ENCODE measurements at places on chromosomes 6 and 20.

DNA sequence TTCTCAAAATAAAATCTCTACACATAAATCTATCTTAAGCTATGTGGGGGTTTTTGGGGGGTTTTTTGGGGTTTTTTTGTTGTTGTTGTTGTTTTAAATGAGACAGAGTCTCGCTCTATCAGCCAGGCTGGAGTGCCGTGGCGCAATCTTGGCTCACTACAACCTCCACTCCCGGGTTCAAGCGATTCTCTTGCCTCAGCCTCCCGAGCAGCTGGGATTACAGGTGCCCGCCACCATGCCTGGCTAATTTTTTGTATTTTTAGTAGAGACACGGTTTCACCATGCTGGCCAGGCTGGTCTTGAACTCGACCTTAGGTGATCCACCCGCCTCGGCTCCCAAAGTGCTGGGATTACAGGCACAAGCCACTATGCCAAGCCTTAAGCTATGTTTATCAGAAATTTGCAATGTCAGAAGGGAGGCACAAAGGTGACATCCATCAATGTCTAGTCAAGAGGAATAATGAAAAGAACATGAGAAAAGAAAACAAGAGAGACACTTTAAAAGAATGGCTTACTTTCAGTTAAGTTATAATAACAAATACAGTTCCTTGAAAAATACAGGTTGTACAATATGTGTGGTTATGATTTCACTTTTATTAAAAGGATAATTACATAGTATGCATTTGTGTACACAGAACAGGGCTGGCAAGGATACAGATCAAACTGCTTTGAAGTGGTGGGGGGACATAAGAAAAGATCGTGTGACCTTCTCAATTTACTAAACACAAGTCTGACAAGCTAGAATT is 28.6 kb downstream of the SLC23A2 start:
- no peak for DNase-seq

GRCh38 chr20:49513517-49513916 is 31.0 kb upstream of the KCNB1 start:
- DNase-seq = no peak

GRCh38 chr6:133377219-133377618 is 136.1 kb downstream of the EYA4 start:
- DNase-seq = no peak

DNA sequence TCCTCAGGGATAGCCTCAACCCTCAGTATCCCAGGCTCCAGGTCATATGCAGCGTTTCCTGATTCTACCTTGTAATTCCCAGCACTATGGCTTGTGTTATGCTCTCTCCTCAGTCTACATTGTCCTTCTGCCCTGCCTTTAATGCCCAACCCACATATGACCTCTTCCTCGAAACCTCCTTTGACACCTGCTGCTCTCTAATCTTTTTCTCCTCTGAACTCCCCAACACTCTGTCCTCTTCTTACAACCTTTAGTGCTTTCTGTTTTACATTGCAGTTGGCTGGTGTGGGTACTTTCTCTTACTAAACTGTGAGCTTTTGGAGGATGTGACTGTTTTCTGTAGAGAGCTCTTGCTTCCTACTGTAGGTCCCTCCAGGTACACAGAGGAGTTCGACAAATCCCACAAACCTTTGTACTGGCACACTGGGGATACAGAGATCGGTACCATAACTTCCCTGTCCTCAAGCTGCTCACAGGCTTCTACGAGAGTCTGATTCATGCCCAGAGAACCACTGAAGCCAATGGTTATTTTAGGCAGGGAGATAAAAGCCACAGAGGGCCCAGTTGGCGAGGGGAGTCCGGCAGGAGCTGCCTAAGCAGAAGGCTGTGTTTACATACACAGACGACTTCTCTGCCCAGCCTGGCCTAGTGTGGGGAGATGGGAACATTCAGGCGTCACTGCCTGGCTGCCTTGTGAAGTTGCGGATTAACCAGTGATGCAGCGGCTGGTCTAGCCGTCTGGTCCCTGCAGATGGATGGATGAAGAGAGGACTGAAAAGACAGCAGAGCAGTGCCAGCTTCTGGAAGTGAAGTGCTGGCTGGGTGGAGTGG is 8.4 kb upstream of the EPB41L1 start:
- DNase-seq = no peak

DNA sequence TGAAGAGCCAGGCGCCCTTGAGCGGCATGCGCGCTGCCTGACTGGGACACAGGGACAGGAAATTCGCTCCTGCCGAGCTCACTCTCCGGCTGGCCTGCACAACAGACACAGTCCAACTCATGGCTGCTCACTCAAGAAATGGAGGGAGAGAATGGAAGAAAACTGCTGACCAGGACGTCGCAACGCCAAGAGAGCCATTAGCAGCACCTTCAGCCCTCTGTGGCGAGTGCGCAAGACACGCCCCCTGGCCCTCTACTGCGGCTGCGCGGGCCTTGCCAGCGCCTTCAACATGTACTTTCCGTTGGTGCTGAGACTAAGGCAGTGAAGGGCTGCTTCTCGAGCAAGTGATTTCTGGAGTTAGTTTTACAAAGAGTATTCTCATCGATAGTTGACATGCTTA is 23.3 kb downstream of the TMEM242 start:
- no peak for DNase-seq

DNA sequence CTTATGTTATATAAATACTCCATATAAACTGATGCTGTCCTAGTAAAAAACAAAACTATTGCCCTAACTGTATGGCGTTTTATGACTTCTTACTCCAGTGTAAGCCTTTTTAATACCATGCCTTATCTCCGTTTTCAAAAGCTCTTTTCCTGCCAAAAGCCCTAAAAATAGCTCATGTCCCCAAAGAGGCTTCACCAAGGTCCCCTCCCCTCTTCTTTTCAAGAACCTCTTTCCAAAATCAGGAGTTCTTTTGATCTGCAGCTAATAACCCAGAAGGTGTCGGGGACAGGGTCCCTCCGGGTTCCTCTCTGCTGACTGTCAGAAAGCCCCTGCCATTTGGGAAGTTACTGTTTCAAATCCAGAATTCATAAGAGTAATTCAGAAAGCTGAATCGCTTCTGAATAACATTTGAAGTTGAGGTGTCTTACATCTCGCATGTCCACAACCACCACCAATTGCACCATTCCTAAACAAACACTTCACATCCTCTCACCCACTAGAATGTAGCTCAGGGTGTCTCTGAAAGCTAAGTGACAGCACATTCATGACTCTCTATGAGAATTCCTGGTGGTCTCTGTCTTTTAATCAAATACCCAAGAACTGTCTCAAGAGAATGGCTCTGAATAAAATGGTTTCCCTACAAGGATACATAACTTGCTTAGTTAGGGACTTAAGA is 13.3 kb downstream of the TASP1 start:
- no peak for DNase-seq

- DNase-seq = peak; percentile 64
These were observed 605 bp upstream of the PPP1R16B start for GRCh38 chr20:38804682-38805501.

All from T-helper 17 cell (primary cell).